ENCODE measurements at places on chromosomes 1 and 21.

GRCh38 chr1:10774615-10775310 is 21.7 kb downstream of the CASZ1 start:
- no peak for DNase-seq

GRCh38 chr1:11781297-11781696 is 19.3 kb downstream of the C1orf167 start:
- DNase-seq, result no peak

DNA sequence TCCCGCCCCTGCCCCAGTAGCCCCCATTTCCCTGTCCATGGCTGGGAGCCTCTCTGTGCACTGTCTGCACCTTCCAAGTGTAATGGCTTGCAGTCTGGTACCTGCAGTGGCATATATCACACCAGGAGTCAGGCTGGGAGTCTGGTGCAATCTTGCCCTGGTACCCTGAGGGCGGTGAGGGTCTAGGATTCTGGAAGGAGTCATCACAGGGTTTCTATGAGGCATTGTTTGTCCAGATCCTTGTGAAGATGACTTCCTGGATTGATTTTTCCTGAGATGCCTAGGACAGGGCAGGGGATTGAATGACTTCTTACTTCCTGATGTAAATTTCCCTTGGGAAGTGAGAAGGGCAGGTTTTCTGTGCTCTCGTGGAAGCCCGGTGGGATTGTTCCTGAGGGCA is 5.9 kb upstream of the PKP1 start:
- no peak for DNase-seq

DNA sequence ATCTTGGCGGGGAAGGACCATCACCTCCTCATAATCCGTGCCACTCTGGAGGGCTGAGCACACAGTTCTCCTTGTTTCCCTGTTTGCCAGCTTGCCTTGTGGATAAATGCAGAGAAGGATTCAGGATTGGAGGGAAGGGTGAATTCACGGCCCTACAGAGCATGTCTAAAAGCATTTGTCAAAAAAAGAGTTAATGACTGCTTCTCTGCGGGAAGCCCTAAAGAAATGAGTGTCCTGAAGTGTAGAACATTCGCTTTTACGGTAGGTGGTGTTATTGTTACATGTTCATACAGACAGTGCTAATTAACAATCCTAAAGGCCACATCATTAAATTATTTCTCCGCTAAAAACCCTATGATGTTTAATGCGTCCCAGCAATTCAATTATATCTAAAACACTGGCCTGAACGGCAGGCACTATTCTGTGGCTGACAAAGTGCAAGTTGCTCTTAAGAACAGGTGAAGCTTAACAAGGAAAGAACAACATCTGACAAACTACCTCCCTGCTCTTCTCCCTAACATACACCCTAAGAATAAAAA is 112.3 kb upstream of the NFIA start:
- DNase-seq, result no peak

Measured in GM10248 (cell line).